ENCODE measurements at places on chromosomes 5 and 9.

- no peak for DNase-seq
Observed at GRCh38 chr5:57664700-57665099, 182.1 kb upstream of the ACTBL2 start.

DNA sequence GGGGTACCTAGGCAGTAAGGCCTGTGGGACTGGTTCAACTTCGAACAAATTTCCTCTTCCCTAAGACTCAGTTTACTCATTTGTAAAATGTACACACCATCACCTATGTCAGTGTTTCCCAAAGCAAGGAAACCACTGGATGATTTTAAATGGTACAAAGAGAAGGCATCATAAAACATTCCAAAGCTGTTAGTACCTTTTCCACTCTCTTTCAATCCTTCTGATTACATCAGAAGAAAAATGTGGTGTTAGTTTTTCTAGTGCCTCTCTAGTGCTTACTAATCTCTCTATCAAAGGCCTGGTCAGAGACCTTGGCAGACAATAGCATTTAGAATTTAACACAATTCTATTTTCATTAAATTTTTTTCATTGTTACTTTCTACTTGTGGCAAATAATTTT lies 18.1 kb downstream of the NR6A1 start:
- no peak for DNase-seq

DNA sequence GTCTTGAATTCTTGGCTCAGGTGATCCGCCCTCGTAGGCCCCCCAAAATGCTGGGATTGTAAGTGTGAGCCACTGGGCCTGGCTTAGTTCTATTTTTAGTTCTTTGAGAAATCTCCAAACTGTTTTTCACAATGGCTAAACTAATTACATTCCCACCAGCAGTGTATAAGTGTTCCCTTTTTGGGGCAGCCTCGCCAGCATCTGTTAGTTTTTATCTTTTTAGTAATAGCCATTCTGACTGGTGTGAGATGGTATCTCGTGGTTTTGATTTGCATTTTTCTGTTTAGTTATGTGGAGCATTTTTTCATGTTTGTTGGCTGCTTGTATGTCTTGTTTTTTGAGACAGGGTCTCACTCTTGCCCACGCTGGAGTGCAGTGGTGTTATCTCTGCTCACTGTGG lies 28.2 kb downstream of the CNOT6 start:
- DNase-seq = no peak

GRCh38 chr5:173998531-173998930 lies 9.6 kb downstream of the C5orf47 start:
- DNase-seq = no peak

- no peak for DNase-seq
Observed at GRCh38 chr9:113594484-113595299, 131.2 kb downstream of the RGS3 start.

DNA sequence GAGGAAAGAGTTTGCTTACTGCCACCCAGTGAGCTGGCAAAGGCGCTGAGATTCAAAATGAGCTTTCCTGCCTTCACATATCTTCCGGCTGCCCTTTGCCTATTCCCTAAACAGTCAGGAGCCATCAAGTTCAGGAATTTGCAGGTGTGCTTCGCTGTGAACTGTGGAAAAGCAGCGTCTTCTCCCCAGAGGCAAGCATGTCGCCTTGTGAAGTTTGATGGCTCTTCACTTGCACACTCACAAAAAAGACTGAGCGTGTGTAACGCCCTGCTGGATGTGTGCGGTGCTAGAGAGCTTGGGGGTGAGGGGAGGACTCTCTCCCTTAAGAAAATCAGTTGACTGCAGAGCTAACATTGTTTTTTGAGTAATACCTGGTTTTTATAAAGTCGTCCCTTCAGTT lies 288.7 kb downstream of the DOCK8 start:
- no peak for DNase-seq

DNA sequence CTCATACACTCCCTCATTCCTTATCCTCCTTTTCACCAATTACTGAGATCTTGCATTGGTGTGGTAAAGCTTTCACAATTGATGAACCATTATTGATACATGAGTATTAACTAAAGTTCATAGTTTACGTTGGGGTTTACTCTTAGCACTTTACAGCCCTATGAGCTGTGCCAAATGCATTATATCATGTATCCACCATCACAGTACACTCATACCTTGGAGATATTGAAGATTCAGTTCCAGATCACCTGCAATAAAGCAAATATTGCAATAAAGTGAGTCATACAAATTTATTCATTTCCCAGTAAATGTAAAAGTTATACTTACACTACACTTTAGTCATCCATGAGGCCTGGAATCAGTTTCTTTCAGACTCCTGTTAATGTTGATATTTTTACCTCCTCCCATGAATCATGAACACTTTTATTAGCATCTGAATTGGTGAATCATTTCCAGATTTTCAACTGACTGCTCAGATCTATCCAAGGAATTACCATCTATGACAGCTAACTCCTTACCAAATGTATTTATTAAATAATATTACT lies 546.6 kb upstream of the PTPRD start:
- DNase-seq = no peak

DNA sequence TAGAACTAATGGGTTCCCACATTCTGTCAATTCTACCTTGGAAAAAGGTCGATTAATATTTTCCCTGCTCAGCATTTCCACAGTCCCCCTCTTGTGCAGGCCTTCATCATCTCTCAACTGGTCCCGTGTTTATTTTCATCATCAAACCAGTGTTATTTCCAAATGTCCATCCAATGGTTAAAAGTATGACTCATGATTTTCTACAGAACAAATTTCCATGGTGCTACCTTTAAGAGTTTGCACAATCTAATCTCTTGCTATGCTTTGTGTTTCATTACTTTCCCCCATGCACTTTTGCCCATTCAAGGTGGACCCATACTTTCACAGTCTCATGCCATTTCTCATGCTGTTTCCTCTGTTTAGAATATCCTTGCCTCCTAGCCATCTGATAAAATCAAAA lies 143.7 kb downstream of the CCDC192 start:
- no peak for DNase-seq

Data from NCI-H1436 treated with DMSO at 0.1 percent for 48 hours (cell line).